ENCODE measurements at places on chromosomes 11 and 22.

DNA sequence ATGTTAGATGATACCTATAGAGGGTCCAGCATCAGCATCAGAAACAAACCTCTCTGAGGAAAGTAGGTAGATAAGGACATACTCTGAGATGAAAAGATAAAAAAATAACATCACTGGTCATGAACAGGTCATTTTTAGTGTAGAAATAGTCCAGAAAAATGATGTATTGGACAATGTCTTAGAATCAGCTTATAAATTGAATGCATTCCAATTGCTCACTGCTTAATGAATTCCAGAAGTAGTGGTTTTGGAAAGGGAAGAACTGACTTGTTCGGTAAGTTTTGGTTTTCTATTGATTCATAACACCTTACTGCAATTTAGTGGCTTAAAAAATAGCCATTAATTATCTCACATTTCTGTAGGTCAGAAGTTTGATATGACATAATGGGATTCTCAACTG lies 929.5 kb upstream of the CCDC90B start:
- DNase-seq, result no peak

DNA sequence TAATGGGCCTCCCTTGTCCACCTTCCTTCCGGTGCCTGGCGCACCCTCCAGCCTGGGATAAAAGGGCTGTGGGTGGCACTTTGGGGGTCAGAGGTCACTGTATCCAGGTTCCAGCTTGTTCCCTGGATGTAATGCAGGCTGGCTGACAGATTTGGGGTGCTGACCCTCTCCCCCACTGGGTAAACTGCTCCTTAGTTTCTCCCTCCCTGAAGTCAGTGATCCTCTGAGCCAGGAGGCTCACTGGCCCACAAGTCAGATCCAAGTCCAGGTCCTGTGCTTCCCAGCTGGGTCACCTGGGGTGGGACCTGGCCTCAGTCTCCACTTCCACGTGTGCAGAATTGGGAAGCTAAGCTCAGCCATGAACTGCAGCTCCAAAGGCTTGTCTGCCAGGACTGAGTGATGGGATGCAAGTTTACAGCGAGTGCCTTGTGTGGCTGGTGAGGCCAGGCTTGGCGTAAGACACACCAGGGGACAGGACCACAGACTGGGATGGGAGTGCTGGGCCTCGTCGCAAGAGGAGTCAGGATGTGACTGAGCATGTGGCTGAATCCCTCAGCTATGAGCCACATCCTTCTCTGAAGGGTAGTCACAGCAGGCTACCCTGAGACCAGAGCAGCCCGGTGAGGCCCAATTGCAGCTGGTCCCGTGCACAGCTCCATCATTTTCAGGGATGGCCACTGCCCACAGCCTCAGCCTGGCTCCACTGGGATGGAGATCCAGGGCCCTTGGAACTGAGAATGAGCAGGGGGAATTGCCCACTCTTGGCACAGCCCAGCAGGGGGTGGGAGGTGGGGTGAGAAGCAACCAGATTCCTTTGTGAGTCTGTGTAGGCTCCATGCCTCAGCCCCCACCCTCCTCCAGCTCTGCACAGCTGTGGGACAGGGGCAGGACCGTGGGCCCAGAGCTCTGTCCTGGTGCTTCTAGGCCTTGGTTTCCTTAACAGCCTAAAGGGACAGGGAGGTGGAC lies 7.2 kb downstream of the SHISA8 start:
- DNase-seq, result no peak

DNA sequence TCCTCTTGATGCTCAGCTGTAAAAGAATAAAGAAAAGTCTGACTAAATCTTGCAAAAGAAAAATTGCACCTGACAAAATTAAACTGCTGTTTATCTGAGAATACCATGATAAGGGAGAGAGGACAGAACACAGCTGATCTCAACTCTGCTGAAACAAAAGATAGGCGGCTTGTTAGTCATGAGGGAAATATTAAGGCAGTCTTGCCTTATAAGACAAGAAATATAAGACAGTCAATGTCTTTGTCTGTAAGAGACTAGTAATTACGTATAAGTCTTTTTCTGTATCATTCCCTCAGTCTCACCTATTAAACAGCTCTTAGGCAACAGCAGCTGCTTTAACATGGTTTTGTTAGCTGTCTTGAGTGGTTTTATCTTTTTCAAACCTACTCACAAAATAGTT lies 296.6 kb downstream of the LUZP2 start:
- peak; percentile 70 for DNase-seq

- DNase-seq, result no peak
Observed at GRCh38 chr22:46387748-46388147, 52.2 kb downstream of the TRMU start.

Data from astrocyte (in vitro differentiated cells and primary cell).